ENCODE measurements at places on chromosomes 13 and 19.

DNA sequence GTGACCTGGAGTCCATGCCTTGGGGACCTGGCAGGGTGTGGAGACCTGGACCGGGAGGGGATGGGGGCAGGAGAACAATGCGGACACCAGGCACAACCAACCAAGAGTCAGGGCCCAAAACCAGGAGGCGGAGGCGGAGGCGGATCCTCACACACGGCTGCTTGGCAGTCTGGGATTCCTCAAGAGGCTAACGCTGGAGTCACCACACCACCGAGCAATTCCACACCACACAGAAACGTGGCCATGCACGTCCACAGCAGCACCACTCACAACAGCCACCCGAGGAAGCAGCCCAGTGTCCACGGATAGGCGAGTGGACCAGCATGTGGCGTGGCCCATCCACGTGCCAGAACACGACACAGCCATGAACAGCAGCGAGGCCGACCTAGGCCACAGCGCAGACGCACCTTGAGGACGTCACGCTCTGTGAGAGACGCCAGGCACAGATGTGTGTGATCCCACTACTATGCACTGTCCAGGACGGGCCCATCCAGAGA, 17.7 kb downstream of the SBNO2 start:
- no peak for DNase-seq

GRCh38 chr13:83190020-83190419, 692.3 kb downstream of the SLITRK1 start:
- DNase-seq = no peak

- DNase-seq = no peak
Measured at GRCh38 chr13:87810391-87810801, 139.2 kb downstream of the SLITRK5 start.

GRCh38 chr13:52938065-52938464, 89.6 kb upstream of the PCDH8 start:
- DNase-seq = no peak

GRCh38 chr19:35641515-35642151, at the start of gene ETV2:
Gene ETV2 (plus strand): TSS chr19:35641745. CDS start chr19:35642461, 716 bp downstream.
- DNase-seq = peak; percentile 29

GRCh38 chr13:66689628-66690027, 540.5 kb downstream of the PCDH9 start:
- no peak for DNase-seq

DNA sequence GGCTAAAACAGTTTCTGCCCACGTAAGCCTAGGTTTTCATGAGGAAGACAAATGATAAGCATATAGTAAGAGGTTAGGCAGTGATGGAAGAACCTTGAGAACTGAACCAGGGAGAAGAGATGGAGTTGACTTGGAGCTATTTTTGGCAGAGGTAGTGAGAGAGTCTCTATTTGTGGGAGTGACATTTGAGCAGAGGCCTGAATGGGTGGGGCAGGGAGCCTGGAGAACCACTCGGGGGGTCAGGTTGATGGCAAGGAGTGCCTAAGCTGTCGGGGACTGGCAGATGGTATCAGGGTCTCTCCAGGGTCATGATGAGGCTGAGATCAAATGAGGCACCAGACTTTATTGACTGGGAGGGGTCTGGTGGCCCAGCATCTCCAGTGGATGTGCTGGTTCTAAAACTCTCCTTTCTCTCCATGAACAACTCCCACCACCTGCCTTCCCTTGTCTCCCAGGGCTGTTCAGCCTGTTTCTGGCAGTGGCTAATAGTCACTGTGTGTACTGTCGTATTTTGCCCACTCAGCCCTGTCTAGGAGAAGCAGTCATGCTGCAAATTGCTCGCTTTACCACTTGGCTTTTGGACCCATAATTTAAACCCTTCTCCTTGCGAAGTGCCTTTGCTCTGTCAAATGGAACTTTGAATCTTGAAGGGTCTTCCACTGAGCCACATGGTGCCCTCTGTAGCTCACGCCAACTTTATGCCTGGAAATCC, 3.6 kb downstream of the MAU2 start:
- no peak for DNase-seq

DNA sequence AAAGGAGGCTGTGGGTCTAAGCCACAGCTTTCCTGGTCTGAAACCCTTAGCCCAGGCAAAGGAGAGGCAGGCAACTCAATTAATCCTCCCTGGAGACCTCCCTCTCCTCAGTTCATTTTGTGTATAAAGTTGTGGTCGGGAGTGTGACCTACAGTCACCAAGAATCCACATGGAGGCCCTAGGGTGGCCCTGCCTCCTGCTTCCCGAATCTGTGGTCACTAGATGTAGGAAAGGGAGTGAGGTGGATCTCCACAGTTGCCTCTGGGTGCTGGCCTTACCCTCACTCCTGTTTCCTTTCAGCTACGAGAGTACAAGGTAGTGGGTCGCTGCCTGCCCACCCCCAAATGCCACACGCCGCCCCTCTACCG, 1.3 kb downstream of the RPL18A start:
- no peak for DNase-seq

GRCh38 chr13:37806666-37807065, 62.9 kb downstream of the TRPC4 start:
- DNase-seq = no peak

GRCh38 chr13:40187324-40187795, 479.1 kb downstream of the FOXO1 start:
- DNase-seq = no peak

DNA sequence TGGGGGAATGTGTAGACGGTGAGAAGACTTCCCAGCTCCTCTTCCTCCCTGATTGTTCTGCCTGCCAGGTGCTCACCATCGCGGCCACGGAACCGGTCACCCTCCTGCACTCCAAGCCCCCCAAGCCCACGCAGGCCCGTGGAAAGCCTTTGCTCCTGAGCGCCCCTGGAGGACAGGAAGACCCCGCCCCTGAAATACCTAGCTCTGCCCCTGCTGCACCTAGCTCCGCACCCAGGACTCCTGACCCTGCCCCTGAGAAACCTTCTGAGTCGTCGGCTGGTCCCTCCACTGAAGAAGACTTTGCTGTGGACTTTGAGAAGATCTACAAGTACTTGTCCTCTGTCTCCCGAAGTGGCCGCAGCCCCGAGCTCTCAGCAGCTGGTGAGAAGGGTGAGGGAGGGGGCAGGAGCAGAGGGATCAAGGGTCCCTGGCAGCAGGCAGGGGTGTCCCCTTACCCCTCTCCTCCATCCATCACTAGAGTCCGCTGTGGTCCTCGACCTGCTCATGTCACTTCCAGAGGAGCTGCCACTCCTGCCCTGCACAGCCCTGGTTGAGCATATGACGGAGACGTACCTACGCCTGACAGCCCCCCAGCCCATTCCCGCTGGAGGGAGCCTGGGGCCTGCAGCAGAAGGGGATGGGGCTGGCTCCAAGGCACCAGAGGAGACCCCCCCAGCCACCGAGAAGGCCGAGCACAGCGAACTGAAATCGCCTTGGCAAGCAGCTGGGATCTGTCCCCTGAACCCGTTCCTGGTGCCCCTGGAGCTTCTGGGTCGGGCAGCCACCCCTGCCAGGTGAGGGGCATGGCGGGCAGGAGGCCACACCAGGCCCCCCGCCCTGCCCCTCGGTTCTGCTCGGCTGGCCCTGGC, 2.1 kb downstream of the SNAPC2 start:
- DNase-seq = no peak

GRCh38 chr19:973726-974563, 10.2 kb upstream of the WDR18 start:
- no peak for DNase-seq

- DNase-seq = no peak
Measured at GRCh38 chr13:61466280-61466679, 50.6 kb upstream of the PCDH20 start.

DNA sequence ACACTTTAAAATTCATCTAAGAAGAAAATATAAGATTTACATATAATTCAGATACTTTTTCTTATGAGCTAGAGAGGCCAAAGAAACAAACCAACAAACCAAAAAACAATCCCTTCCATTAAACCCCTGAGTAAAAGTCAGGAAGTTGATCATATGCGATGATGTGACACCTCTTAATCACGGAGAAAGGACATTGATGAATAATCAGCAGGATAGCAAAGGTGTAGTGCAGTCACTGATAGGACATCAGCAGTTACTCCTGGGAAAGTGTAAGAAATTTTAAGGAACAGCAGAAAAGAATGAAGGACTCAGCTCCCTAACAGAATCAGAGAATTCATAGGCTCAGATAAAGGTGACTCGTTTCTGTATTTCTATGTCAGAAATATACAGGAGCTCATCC, 202.4 kb upstream of the EDNRB start:
- DNase-seq = no peak

GRCh38 chr19:29044037-29044436, 168.9 kb downstream of the UQCRFS1 start:
- DNase-seq = no peak

DNA sequence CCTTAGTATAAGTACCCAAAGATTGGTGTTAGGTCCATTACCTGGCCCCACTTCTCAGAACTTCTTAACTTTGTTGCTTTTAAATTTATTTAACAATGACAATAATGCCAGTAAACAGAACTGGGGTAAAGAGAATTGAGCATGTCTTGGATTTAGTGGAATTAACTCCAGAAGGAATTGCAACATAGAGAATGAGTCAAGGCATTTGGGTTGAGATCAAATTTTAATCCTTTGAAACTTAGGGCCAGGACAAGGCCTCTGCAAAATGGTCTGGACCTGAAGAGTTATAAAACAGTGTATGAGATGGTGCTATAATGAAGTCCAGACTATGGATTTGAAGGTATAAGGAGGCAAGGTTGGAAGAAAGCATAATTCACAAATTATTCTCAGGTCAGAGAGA, 1030.4 kb downstream of the SLITRK5 start:
- DNase-seq = no peak

DNA sequence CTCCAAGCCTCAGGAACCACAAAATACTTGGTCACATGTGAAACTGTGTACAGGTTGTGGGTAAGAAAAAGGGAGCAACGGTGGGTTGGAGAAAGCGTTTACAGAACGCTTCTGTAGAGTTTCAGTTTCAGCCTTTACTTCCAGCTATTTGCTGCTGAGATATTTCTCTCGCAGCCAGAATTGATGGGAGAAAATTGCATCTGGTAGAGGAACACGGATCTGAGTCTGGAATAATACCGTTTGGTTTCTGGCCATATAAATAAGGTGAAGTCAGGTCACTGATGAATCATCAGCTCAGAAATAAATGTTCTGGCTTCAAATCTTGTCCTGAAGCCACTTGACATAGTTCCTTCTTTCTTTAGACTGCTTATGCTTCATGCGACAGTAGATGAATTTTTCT, 20.3 kb upstream of the RFC3 start:
- no peak for DNase-seq

GRCh38 chr13:74372511-74372910, 238.3 kb upstream of the KLF12 start:
- no peak for DNase-seq

GRCh38 chr19:30804751-30805150, 432.6 kb downstream of the ZNF536 start:
- no peak for DNase-seq

GRCh38 chr19:18304458-18305310, 18.2 kb downstream of the LSM4 start:
- DNase-seq = peak; percentile 74

- no peak for DNase-seq
Measured at GRCh38 chr19:19423322-19423721, 17.8 kb downstream of the GATAD2A start.

DNA sequence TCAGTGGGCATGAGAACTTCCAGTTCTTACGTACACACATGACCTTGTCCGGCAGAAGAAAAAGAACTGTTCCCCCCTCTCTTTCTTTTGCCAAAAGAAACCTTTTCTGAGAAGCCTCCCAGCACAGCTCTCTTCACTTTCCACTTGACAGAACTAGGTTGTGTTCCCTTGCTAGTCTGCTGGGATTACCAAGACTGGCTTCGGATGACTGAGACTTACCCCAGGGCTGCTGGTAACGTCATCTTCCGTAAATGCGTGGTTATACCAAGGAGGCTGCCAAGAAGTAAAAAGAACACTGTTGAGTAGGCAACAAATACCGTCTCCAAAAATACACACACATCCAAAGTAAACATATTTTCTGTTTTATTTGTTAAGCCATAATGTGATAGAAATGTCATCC, 908.2 kb downstream of the EFNB2 start:
- no peak for DNase-seq

DNA sequence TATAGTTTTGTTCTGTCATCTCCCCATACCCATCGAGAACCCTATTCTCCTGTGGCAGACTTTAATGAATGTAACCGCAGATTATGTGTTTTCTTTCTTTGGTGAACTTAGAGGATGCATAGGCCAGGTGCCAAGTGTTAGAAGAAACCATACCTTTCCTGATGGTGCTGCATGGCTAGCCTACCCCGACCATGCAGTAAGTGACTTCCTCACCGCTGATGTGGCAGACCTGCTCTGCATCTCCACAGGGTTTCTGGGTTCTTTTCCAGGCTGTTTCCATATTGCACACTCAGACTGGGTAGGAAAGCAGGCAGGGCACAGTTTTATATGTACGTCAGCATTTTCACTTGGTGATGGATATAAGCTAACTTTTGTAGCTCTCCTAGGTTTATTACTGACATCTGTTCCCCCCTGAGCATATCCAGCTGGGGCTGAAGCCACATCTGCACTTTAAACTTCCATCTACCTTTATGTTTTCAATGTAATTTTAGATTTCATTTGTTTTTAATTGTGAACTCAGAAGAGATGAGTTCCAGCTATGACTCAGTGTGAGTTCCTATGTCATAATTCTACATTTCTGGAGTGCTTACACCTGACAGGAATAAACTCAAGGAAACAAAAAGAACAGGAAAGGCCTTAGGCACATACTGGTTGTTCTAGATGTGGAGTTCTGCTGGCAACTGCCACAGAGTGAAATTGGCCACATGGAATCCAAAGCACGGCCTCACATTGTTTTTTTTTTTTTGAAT, 42.3 kb downstream of the LRCH1 start:
- DNase-seq = no peak

DNA sequence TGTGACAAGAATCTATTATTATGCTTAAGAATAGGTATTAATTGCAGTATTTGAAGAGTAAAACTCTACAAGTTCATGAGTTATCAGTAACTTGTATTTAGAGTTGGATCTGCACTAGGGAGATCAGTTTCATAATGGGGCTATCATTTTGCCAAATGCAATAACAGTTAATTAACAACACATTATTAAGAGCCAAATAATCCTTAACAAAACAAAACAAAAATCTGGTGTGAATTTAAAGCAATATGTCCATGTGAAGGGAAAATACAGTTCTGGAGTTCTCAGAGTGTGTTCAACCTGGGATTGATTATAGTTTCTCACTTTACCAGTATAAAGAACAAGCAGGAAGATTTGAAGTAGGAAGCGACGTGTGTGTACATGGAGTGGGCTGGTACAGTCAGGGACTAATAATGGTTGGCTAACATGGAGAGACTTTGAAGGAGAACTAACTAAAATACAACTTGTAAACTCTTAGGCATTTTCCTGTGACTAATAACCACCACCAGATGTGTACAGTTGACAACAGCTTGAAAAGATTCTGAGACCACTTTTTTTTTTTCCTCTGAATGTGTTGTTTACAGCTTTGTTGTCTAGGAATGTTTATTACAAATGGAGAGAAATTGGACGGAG, 58.5 kb downstream of the POSTN start:
- no peak for DNase-seq

DNA sequence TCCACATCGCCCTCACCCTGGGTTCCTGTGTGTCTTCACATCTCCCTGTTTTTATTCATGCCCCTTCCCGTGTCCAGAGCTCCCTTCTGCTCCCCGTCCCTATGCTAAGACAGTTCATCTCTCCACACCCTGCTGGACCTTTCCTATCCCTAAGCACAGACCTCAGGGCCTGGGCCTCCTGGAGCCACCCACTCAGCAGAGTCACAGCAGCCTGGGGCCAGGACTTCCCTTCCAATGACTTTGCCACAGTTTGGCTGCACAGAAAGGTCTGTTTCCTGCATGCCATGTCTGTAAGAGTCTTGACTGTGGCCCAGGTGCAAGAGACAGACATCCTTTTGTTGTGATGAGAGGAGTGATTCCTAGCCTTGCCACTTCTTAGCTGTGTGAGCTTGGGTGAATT, 470.7 kb downstream of the TSHZ3 start:
- no peak for DNase-seq

All from stimulated activated CD4-positive, alpha-beta T cell treated with anti-CD3 and anti-CD28 coated beads, Interleukin-12 subunit alpha, Interleukin-12 subunit beta, amount 100 ng/mL, for 48 hours (primary cell).